ENCODE measurements at places on chromosomes 13 and 19. TPM values are rescaled to one million over a fixed set of nuclear protein-coding genes. Genes with fewer than 3 reads are reported as not detected.

GRCh38 chr13:112207129-112207528 lies 140.2 kb downstream of the SOX1 start:
- no peak for DNase-seq

- no peak for DNase-seq
These were observed 3.8 kb downstream of the ZC3H4 start for GRCh38 chr19:47109541-47110375.

DNA sequence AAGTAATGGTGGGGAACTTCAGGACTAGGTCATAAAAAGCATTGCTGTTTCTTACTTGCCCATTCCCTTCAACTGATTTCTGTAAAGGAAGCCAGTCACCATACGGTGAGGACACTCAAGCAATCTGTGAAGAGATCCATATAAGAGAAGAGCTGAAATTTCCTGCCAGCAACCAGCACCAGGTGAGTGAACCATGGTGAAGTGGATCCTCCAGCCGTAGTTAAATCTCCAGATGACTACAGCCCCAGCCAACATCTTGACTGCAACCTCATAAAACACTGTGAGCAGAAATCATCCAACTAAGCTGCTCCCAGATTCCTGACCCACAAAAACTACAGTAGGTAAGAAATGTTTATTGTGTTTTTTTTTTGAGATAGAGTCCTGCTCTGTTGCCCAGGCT lies 3.8 kb upstream of the SLC6A16 start:
- no peak for DNase-seq

GRCh38 chr19:48726556-48726955 lies 7.0 kb upstream of the MAMSTR start:
- no peak for DNase-seq

TTYH1 gene
- 8.0 TPM for total RNA-seq
